ENCODE measurements at places on chromosomes 6 and 20.
A peak's percentile ranks its signal among the peaks of the same experiment; 100 is the strongest.

- no peak for DNase-seq
Observed at GRCh38 chr6:106882138-106882537, 92.4 kb downstream of the CD24 start.

- DNase-seq = no peak
Observed at GRCh38 chr6:77106992-77107391, 356.3 kb downstream of the HTR1B start.

DNA sequence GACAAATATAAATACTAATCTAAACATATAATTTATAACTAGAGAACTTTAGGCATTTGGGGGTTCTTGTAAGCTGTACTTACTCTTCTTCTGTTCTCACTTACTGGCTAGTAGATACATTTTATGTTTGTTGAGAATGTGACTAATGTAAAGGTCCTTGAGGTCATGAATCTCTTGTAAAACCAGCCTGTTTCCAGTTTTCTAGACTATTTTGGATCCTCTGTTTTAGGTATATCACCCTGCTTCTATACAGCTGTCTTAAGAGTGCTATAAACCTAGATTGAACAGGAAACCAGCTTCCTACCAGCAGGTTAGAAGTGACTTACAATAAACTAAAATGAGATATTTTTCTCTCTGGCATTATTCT is 134.2 kb downstream of the PLCB4 start:
- no peak for DNase-seq

DNA sequence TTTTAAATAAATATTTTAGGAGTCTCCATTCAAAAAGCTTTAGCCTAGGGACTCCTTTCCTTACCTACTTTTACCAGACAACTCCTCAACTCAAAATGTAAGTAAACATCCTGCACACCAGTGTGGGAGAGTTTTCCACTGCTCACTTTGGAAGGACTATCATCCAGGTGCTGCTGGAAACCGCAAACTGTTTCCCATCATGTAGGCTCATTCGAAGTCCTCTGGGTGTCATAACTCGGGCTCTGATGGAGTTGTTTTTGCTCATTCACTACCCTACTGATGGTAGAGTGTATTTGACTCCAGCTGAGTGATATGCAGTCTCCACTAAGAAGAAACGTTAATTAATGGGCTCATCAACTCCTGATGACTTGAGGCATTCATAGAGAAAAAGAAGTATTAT is 136.5 kb upstream of the AKAP12 start:
- DNase-seq = no peak

DNA sequence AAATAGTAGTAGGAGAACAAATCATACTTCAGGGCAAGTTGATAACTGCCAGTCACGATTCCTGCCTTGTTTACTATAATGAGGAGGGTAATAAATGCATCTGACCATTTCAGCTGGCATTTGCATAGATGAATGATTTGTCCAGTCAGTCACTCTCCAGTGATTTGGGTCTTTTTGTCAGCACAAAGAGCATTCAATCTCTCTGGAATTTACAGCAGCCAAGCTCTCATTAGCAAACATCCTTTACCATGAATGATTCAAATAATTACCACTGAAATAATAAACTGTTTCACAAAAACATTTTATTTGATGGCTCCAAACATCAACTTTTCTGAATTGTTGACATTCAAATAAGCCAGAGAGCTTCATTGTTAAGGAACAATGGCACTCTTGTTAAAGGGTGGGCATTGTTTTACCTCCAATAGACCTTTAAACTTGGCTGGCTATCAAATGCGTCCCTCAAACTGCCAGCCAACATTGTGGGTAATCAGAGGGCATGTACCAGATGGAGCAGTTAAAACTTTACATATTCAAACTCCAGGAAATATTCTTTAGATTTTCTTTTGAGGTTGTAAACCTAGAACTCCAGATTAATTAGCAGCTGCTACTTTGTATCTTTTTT is 30.0 kb upstream of the FBXL4 start:
- DNase-seq = peak; percentile 12

DNA sequence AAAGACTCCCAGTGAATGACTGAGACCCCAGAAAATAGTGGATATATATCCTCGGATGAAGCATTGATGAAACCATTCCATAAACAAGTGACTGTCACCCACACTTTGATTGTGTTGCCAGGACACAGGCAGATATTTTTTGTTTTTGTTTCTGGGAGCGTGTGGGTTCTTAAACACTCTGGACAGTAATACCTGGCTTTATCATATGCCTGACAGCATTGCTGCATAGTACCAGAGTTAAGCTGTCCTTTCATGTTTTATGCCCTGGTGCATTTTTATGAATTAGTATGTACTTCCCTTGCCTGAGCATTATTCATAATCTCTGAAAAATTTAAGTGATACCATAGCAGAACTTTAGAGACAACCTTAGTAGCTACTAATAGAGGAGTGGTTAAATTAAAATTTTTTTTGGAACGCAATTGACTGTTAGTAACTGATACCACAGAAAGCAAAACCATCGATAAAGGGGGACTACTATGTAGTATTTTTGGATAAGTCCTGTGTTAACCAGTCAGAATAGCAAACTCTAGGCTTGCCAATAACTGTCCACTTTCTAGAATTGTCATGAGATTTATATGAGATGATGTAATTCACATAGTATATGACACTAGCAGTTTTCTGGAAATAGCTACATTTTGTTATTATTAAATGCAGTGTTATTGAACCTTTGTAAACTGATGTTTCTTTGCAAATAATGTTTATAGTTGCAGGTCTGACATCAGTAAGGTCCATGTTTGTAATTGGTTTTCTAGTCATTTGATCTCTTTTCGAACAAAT is 30.4 kb downstream of the SENP6 start:
- no peak for DNase-seq

GRCh38 chr6:168609026-168609685 is 168.2 kb downstream of the SMOC2 start:
- no peak for DNase-seq

DNA sequence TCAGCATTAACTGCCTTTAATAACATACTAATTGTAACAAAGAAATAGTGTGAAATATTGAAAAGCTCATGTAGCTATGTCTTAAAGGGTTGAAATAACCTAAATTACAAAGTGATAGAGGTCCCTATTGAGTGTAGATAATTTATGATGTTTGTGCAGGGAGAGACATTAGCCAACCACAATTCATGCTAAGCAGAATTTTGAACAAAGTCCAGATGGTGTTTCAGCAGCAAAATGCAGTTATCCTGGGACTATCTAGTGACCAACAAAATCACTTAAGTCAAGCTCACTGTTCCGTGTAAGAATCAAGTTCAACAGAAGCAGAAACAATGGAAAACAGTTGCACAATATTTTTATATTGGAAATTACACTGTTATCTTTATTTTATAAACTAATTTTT is 218.5 kb downstream of the SIM1 start:
- DNase-seq = no peak

DNA sequence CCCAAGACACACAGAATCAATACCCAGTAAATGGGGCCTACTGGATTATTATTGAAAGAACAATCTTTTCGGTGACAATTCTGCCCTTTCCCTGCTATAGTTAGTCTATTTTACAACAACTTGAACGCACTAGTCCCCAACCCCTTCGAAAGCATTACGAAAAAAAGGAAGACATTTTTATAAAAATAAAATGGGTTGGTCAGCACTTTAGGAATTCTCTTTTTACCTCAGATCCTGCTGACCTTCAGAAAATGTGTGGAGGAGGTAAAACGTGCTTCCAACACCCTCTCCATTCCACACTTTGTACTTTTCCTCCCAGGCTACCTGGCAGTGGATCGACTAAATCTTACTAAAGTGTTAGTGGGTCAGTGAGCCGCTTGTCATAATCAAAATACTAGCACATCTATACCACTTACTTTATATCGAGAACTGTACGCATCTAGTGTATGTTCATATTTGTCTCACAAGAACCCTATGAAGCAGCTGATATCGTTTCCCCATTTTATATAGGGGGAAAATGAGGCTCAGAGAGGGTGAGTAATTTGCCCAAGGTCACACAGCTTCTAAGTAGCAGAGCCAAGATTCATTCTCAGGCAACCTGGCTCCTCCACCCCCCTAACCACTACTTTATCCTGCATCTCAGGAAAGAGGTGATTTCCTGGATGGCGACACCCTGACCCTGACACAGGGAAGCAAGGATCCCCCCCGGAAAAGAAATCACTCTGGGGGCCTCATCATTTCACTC is 10.6 kb downstream of the NFATC2 start:
- no peak for DNase-seq

GRCh38 chr6:6694368-6694780 is 105.9 kb downstream of the LY86 start:
- no peak for DNase-seq

DNA sequence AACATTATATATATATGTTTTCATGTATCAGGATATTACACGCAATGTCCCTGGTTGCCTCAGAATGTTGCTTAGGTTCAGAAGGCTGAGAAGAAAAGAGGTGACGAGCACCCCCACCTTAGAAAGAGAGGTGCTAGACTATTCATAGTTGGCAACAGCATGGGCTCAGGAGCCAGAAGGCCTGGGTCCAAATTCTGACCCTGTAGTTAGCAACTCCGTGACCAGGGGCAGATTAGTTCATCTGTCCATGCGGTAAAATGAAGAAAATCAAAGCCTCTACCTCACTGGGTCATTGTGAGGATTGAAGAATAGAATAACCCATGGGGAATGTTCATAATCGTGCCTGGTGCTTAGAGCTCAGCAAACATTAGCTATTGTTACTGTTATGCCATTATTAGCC is 5.4 kb upstream of the SIRT5 start:
- no peak for DNase-seq

GRCh38 chr6:71181565-71181964 is 107.0 kb upstream of the OGFRL1 start:
- no peak for DNase-seq

DNA sequence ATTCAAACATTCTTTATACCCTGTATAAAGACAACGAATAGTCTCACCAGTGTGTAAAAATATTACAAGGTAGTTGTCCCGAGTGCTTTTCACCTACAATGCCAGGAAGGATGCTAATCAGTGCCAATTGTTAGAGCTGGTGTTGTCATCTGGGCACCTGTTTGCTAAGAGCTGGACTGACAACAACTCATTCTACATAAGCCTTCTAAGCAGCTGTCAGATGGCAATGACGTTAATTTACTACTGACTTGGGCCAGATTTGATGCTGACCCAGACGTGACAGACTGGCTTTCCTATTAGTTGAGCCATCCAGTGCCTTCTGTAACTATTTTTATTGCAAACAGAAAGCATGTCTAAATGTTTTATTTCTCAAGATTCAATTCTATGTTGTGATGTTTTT is 355.2 kb downstream of the ADGRB3 start:
- no peak for DNase-seq

- no peak for DNase-seq
Observed at GRCh38 chr20:41001497-41001896, 27.1 kb upstream of the TOP1 start.

DNA sequence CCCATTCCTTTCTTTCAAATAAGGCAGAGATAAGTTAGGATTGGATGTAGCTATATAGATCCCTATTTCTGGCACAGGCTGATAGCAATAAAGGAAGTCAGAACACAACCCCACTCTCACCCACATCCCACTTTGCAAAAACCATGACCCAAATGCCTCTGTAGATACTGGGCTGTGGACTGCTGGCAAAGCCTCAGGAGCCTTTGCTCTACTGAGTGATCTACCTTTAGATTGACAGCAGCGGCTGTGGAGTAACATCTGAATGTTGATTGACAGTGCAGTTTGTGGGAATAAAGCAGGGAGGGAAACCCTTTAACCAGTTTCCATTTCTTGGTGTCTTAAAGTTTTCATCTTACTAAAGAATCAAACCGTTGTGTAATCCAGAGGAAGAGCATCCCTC is 6.7 kb upstream of the TMEM30A start:
- no peak for DNase-seq

GRCh38 chr20:6126846-6127245 is 4.0 kb upstream of the FERMT1 start:
- no peak for DNase-seq

DNA sequence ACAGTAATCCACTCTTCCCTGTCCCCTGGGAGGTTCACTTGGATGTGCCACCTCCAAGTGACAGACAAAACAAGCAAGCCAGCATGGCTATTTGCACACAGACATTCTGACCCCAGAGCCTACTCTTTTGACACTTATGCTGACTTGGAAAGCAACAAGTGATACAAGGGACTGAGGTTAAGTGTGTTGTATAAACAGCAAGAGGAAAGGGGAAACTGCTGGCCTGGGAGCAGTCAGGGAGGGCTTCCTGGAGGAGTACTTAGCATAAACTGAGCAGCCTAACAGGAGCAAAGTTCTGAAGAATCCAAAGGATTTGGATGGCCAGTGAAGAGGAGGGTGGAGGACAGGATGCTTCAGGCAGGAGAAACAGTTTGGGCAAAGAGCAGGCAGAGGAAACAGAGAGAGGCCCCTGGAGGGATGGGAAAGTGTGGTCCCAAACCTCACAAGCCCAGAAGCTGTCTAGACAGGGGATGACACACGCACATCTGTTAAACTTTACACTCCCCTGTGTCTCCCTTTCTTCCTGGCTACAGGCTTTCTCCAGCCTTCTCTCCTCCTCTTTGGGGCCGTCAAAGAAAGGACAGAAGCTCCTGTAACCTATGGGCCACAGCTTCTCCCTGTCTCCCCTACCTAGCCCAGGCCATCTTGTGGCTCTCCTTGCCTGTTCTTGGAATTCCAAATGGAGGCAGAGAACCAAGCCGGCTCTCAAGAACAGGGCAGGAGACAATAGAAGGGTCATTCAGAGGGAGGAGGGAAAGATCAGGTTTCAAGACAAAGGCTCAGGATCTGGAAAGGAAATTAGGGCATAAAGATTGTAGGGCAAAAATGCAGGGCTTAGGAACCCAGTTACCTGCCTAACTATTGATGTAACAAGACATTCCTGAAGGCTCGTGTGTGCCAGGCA is 19.3 kb downstream of the SULF2 start:
- no peak for DNase-seq

DNA sequence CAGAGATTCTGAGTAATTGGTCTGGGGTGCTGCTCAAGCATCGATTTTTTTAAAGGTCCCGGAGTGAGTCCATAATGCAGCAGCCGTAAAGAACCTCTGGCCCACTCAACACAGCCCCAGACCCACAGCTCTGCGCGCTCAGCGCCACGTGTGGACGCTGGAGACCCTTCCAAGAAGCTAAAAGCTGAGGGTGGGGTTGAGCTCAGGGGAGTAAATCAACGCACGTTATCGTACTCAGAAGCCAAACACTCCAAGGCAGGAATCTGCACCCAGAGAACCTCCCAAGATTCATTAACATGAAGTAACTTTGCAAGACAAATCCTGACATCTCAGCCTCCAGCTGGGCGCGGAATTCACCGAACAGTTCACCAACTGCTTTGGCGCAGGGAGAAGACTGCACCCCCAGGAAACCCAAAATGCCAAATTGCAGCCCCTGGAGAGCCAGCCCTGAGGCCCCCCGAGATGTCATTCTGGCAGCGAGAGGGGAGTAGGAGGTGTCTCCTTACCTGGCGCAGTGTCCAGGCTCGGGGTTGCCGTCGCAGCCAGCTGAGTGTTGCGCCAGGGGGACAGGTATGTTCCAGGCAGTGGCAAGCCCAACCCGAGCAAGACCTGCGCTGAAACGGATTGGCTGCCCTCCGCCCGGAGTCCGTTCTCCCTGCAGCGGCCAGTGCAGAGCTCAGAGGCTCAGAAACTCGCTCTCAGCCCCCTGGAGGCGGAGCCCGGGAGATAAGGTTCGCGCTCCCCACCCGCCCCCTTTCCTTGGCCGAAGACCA is at the start of gene COL21A1:
TSS of gene COL21A1 (minus strand) at position 700 of the 773 bp plus-strand sequence. CDS start 64,962 bp downstream, outside the sequence.
- no peak for DNase-seq

GRCh38 chr6:130526466-130526865 is 160.6 kb downstream of the TMEM200A start:
- no peak for DNase-seq

GRCh38 chr20:6212903-6213302 is 90.1 kb upstream of the FERMT1 start:
- no peak for DNase-seq
